ENCODE measurements at places on chromosomes 1 and 21. TPM values are rescaled to one million over a fixed set of nuclear protein-coding genes. Genes with fewer than 3 reads are reported as not detected.

DNA sequence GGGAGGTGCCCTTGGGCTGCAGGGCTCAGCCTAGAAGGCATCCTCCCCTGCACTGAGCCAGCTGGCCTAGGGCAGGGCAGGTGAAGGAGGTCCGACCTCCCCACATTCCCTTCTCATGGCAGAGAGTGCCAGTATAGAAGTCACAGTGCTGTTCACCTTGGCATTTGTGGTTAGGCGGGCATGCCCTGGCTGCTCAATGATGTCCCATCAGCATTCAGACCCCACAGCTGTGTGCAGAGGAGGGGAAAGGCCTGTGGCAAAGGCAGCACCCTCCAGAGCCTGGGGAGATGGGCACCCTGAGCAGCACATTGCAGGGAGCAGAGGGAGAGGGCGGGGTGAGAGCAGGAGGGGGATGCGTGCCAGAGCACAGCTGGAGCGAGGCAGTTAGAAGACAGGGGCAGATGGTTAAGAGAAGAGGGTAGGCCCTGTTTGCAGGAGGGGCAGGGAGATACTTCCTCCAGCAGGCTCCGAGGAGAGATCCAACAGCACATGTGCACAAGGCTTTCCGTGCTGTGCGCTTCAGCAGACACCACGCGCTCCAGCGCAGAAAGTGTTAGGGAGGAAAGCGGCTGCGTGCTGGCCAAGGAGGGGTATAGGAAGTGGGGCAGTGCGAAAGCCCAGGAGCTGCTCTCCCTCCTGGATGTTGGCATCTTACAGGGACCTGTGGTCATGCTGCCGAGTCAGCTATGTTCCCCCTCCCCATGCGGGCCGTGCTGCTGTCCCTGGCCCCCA lies 43.7 kb upstream of the COL6A1 start:
- no peak overlapping the region for H3K4me3 ChIP-seq
- H3K36me3 ChIP-seq, result no peaks in the 10 kb centered on the region
- H3K27me3 ChIP-seq, result no peaks in the 10 kb centered on the region

GRCh38 chr21:21547368-21547953 lies 549.3 kb downstream of the NCAM2 start:
- no peak overlapping the region for H3K27ac ChIP-seq
- H3K36me3 ChIP-seq, result no peaks in the 10 kb centered on the region
- no peak for DNase-seq

GRCh38 chr1:208527156-208527555 lies 283.0 kb upstream of the PLXNA2 start:
- no peaks in the 10 kb centered on the region for H3K27me3 ChIP-seq
- DNase-seq, result no peak
- no peak overlapping the region for H3K4me3 ChIP-seq

GRCh38 chr1:89962024-89962741 lies 32.7 kb upstream of the ZNF326 start:
- DNase-seq, result no peak
- no peaks in the 10 kb centered on the region for H3K4me1 ChIP-seq
- no peaks in the 10 kb centered on the region for H3K27me3 ChIP-seq

DNA sequence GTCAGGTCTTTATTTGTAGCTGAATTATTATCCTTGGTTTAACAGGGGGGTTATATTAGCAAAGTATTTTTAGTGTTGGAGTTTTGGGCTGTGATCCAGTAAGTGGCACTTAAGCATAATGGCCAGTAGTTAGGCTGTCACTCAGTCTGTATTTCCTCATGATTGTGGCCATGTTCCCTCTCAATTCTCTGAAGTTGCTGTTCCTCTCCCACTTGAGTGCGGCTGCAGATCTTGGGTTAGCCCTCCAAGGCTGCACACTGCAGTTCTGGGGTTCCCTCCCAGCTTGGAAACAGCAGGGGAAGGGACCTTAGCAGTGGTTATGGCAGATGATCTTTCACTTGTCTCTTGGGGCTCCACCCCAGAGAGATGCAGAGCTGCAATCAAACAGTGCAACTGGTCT lies 23.2 kb upstream of the DENND1B start:
- H3K4me3 ChIP-seq, result no peak overlapping the region
- H3K36me3 ChIP-seq, result no peaks in the 10 kb centered on the region
- H3K27me3 ChIP-seq, result no peaks in the 10 kb centered on the region
- no peak for DNase-seq
- no peak overlapping the region for H3K27ac ChIP-seq

DNA sequence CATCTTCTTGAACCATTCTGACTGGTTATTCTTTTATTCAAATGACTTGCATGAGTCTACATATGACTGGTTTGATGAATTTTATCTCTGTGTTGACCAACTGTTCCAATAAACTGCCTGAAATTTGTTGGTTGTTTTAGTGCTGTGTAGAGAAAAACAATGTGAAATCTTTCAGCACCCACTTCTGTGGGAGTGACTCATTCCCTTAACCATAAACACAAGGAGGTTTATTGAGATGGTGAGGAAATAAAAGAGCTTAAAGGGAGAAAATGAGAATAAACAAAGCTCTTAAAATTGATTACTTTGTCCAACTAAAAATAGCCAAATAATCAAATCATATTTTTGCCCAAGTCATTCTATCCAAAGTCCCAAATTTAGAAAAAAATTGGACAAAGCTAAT lies 341.1 kb downstream of the TGFB2 start:
- H3K27me3 ChIP-seq, result no peaks in the 10 kb centered on the region
- H3K4me3 ChIP-seq, result no peak overlapping the region
- H3K27ac ChIP-seq, result no peak overlapping the region
- no peak for DNase-seq
- no peaks in the 10 kb centered on the region for H3K4me1 ChIP-seq

DNA sequence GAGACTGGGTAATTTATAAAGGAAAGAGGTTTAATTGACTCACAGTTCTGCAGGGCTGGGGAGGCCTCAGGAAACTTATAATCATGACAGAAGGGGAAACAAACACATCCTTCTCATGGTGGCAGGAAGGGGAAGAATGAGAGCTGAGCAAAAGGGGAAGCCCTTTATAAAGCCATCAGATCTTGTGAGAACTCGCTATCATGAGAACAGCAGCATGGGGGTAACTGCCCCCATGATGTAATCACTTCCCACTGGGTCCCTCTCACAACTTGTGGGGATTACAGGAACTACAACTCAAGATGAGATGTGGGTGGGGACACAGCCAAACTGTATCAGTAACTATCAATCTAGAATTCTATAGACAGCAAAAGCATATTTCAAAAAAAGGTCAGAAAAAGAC lies 64.7 kb upstream of the ACTRT2 start:
- no peaks in the 10 kb centered on the region for H3K27me3 ChIP-seq
- H3K4me3 ChIP-seq, result no peak overlapping the region
- no peak for DNase-seq
- H3K27ac ChIP-seq, result no peak overlapping the region
- H3K4me1 ChIP-seq, result no peaks in the 10 kb centered on the region

GRCh38 chr1:223667484-223668182 lies 2.1 kb upstream of the CAPN8 start:
- DNase-seq, result no peak
- H3K36me3 ChIP-seq, result no peaks in the 10 kb centered on the region
- no peaks in the 10 kb centered on the region for H3K4me1 ChIP-seq
- H3K27me3 ChIP-seq, result peaks cover 1% of the 10 kb centered on the region

DNA sequence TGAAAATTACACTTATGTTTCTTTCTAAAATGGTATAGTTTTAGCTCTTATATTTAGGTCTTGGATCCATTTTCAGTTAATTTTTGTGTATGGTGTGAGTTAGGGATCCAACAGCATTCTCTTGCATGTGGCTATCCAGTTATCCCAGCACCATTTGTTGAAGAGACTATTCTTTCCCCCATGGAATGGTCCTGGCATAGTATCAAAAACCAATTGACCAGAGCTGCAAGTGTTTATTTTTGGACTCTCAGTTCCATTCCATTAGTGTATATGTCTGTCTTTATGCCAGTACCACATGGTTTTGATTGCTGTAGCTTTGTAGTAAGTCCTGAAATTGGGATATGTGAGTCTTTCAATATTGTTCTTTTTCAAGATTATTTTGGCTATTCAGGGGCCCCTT lies 14.3 kb downstream of the TTLL10 start:
- H3K27ac ChIP-seq, result no peak overlapping the region
- H3K36me3 ChIP-seq, result no peaks in the 10 kb centered on the region
- H3K4me1 ChIP-seq, result no peaks in the 10 kb centered on the region

Gene NBPF6
- not detected for total RNA-seq

Gene S100A2
- total RNA-seq, result 1.8 TPM

Gene MCOLN2
- total RNA-seq, result 3.9 TPM

Gene NEXN
- total RNA-seq, result 81.9 TPM

Gene RHD
- not detected for total RNA-seq

All from aorta (tissue), 5 donors.